ENCODE measurements at places on chromosomes 7 and 10.

DNA sequence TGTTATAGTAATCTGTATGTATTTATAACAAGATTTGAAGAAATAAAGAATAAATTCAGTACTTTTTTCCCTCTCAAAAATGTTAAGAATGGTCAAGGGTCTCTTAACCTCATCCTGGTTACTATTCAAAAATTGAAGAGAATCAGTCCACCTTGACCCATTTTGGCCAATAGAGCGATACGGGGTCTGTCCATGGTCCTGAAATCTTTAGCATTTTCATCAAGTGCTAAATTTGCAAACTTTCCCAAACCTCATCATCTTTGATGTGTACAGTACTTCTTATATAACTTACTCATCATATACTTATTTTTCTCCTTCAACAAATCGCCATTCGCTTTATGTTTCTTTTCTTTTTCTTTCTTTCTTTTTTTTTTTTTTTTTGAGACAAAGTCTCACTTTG, 23.6 kb downstream of the TMEM178B start:
- DNase-seq, result peak; percentile 5

DNA sequence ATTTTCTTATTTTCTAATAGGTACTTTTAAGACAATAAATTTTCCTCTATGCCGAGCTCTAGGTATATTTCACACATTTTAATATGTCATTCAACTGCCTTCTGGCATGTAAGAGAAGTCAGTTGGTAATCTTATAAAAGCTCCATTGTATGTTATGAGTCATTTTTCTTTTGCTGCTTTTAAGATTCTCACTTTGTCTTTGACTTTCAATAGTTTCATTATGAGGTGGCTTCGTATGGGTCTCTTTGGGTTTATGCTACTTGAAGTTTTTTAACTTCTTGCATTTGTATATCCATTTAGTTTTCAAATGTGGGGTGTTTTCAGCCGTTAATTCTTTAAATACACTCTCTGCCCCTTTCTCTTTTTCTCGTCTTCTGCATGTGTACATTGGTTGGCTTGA, 80.5 kb downstream of the ABCA13 start:
- DNase-seq, result no peak

GRCh38 chr10:34682580-34682979, 132.5 kb downstream of the PARD3 start:
- no peak for DNase-seq

- peak; percentile 24 for DNase-seq
These were observed 170.6 kb downstream of the FZD1 start for GRCh38 chr7:91434836-91435235.

DNA sequence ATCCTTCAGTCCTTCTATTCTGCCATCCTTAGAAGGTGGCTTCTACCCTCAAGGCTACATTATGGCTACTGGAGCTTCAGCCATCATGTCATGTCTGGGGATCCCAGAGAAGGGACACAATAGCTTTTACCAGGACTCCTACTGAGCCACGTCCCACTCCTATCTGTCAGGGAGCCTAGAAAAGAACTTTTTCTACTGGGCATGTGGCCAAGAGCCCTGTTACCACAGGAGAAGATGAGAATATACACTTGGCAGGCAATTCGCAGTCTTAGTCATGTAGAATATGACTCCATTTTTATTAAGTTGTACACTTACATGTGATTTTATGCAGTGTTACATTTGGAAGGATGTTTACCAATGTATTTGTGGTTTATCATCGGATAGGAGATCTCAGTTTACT, 64.6 kb upstream of the KCNMA1 start:
- peak; percentile 67 for DNase-seq

DNA sequence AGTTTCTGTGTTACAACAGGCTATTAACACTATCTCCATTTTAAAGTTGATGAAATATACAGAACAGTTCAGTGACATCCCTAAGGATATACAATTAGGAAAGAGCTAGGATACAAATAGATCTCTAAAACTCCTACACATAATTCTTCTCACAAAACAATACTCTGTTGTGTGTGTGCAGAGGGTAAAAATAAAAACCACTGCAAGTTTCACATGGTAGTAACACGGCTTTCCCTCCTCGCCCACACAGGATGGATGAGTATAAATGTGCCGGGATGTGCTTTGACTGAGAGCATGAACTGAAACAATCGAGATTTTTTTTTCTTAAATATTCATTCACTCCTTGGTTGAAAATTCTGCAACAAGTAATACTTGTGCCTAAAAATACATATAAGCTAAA, 131.5 kb upstream of the C1QL3 start:
- DNase-seq, result no peak

DNA sequence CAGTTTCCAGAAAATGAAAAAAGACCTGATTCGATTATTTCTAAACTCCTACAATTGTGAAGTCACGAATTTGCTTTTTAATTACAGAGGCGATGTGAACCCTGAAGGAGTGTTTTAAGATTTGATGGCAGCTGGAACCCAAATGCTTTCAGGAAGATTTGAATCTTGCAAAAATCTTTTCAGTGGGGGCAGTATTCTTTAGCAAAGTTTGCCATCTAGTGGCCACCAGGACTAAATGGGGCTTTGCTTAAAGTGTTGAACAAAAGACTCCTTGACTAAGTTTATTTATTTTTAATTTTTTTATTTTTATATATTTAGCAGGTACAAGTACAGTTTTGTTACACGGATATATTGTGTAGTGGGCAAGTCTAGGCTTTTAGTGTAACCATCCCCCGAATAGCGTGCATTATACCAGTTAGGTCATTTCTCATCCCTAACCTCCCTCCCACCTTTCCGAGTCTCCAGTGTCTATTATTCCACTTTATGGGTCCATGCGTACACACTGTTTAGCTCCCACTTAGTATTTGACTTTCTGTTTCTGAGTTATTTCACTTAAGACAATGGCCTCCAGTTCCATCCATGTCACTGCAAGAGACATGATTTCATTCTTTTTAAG, 98.8 kb downstream of the CACNB2 start:
- DNase-seq, result peak; percentile 67

DNA sequence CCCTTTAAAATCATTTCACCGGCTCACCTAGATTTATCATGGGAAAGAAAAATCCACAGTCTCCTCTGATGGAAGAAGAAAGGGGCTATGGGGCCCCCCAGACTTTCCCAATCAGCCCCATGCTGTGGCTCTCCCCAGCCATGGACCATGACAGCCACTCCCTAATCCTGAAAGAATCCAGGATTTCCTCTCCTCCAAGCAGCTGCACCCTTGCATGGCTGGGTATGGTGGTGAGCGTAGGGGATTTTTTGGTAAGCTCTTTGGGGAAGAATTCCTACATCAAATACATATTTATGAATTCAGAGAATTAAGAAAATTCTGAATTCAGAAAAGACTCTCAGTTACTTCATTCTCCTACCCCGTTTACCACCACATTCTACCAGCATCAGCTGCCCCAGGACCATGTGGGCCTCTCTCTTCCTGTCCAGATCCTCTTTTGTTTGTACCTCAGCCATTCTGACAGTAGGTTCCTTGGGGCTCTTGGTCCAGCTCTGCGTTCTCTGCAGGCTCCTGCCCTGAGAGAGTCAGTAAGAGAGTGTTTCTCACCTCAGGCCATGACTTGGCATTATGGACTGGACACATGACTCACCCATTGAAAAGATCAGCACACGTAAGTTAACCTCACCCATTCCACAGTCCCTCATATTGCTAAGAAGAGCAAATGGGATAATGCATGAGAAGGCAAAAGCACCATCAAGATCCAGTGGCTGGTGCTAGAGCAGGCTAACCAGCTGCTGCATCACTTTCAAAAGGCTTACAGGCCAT, 337.8 kb downstream of the ELMO1 start:
- DNase-seq, result no peak

- no peak for DNase-seq
These were observed 336.0 kb upstream of the PCDH15 start for GRCh38 chr10:55137063-55137462.

- no peak for DNase-seq
These were observed 39.7 kb upstream of the DIP2C start for GRCh38 chr10:729213-729612.

DNA sequence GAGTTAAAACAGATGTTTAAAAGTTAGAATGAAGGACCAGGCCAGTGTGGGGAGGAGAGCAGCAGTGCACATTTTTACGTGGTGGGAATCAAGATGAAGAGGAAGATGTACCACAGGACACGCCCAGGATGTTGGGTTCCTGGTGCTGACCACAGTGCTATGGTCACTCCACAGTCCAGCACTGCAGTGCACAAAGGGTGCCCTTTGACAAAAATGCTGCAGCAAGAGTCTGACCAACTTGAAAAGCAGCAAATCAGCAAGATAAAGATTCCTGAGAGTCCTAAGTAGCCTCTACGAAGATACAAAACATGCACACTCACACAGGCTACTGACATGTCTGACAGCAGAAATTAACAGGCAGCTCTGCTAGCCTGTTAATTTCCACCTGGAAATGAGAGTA, 107.1 kb downstream of the PIP4K2A start:
- DNase-seq, result no peak

DNA sequence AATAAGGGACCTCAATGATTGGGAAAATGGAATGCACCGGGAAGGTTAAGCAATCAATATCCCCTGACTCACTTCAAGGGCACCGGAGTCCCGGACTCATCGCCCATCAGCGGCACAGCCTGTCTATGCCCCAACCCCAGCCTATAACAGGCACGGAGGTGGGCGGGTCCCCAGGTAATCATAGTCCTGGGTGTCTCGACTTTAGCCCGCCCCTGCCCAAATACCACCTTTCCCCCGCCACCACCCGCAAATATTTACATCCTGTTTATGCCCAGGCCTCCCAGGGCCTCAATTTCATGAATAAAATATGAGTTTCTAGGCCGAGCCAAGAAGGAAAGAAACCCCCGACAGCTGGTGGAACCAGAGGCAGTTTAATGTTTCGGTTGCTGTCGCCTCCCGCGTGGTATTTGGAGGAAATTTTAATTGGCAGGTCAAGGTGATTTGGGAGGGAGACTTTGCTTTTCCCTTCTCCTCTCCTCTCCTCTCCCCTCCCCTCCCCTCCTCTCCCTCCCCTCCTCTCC, 15.6 kb upstream of the RFC2 start:
- DNase-seq, result peak; percentile 73

DNA sequence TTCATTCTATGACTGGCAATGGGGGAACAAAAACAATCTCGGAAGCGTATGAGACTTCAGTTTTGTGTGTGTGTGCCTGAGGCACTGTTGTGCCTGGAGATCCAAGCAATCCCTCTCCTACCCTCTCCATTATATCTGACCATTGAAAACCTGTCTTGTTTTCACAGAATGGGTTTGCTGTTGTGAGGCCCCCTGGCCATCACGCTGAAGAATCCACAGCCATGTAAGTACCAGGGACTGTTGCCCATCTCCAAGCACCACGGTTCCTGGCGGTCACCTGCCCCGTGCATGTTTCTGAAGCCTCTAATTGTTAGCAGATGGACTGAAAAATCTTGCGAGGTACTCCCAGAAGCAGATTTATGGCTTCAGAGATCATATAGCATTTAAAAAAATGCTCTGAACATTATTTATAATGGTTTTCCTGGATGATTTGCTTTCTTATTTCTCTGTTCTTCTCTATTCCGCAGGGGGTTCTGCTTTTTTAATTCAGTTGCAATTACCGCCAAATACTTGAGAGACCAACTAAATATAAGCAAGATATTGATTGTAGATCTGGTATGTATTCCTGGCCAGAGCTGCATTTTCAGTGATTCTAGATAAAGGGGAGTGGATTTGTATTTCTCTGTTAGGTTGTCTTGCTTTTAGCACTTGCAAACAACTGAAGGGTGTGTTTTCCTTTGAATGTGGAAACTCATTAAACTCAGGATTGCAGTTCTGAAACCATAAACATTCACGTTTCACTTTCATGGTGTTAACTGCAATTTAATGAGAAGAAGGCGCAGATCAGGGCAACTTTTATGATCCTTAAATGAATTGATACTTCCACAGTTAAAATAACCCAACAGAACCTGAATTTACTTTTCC, 288.2 kb downstream of the TWIST1 start:
- peak; percentile 5 for DNase-seq

GRCh38 chr7:30559611-30560010, 35.1 kb upstream of the GARS1 start:
- DNase-seq, result no peak

- no peak for DNase-seq
These were observed 608.0 kb upstream of the GALNT17 start for GRCh38 chr7:70523989-70524351.

GRCh38 chr7:92423710-92424131, 23.6 kb upstream of the GATAD1 start:
- DNase-seq, result no peak

GRCh38 chr7:18829858-18830285, 287.6 kb downstream of the TWIST1 start:
- DNase-seq, result peak; percentile 69

GRCh38 chr10:130807721-130808120, 503.8 kb downstream of the TCERG1L start:
- no peak for DNase-seq

Data from GM03348 (cell line).